Activated CD8-positive, alpha-beta T cell treated with anti-CD3 and anti-CD28 coated beads for 36 hours (primary cell): ENCODE measurements at places on chromosomes 5 and 9.

- DNase-seq: no peak
Observed at GRCh38 chr5:154771383-154771901, 16.3 kb downstream of the LARP1 start.

DNA sequence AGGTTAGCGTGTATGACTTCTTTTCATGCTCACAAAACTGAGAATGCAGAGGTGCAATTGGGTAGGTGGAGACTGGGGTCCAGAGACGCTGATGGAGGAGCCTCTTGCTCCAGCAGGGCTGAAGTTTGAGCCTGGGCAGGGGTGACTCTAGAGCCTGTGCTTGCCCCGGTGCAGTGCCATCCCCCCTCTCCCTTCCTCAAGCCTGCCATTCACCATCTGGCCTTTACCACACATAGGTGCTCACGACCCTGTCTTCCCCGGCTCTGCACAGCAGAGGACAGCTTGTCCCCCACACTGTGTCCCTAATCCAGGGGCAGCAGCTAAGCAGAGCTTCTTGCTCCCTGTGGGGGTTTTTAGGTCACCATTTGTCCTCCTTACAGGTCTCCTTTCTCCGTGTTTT lies 86.5 kb downstream of the DAP start:
- no peak for DNase-seq

- no peak for DNase-seq
Observed at GRCh38 chr5:54361691-54362411, 51.5 kb upstream of the ARL15 start.

DNA sequence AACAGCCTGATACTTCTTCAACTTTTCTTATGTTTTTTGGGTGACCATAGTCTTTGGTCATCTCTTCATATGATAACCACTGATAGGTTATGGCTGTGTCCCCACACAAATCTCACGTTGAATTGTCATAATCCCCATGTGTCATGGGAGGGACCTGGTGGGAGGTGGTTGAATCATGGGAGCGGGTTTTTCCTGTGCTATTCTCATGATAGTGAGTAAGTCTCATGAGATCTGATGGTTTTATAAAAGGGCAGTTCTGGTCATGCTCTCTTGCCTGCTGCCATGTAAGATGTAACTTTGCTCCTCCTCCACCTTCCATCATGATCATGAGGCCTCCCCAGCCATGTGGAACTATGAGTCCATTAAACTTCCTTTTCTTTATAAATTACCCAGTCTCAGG lies 8.7 kb downstream of the RHOBTB3 start:
- no peak for DNase-seq

DNA sequence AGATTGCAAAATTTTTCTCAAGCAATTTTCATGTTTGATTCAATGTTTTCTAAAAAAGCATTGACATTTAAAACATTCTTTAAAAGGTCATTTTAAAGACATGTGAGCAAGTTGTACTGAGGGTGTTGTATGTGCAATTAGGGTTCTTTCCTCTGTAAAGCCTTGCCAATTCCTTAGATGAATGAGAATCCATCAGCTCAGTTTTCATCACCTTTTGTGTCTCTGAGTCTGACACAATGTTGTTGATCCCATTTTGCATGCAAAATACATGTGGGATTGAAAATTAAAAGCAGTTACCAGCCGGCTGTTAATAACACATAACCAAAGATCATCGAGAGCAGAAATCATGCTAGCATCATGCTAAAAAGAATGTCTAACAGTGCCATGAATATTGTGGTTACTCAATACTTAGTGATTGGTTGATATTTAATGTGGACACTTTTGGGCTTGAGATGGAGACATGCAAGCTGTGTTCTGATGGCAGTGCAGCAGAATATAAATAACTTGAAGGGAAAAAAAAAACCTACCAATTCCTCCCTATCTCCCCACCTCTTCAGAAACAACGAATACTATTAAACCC lies 57.7 kb downstream of the FGF10 start:
- no peak for DNase-seq

DNA sequence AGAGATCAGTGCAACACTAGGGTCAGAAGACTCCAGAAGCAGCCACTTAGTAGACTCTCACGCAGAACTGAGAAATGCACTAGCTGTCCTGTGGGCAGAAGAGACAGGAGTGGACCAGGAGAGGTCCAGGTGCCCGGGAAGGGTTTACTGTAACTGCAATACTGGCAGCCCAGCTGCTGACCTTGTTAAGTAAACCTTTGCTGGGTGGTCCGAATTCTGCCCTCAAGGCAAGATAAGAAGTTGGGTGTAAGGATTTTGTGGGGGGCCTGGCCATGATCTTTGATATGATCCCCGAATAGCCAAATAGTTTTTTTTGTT lies 91.3 kb downstream of the PDE6A start:
- no peak for DNase-seq

DNA sequence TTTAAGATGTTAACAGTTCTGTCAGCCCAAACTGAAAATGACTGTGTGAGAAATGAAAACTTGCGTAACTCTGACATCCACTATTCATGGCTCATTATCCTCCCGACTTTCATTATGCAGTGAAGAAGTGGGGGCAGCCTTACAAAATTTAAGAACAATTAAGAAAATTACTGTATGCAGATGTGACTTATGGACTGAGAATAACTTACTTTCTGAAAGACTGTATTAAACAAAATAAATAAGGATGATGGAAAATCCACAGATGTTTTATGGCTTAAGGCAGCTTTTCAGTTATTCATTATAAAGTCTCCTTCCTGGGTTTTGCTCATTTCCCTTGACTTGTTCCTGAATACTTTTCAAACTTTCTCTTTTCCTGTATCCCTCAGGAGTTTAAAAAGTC lies 55.2 kb downstream of the GRIN3A start:
- DNase-seq: no peak

DNA sequence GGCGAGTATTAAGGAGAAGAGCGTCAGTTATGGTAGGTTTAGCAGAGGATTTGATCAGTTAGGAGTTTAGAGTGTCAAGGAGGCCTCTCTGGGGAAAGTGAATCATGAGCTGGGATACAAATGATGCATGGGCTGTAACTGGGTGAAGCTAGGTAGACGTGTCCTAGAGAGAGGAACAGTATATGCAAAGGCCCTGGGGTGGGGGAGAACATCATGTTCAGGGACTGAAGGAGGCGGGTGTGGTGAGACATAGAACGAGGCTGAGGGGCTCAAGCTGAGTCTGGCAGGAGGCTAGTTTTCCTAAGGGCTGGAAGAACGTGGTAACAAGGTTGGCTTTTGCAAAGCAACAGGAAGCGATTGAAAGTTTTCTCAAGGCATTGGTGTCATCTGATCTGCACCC lies 10.5 kb downstream of the TMEM268 start:
- DNase-seq: no peak

DNA sequence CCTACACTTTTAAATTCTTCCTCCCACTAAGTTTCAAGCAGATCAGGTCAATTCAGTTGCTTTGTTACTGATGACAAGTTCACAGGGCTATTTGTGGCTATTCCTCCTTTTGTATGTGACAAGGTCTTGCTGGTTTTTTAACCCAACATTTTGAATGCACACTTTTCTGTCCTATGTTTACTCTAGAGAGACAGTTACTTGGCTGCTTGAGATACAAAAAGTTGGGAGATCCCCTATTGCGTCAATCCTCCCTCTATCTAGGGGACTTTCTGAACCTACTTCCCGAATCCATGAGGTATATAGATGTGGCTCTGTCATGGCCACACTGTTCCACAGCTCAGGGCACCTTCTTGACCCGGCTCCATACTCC lies 386.7 kb downstream of the NTRK2 start:
- DNase-seq: no peak

DNA sequence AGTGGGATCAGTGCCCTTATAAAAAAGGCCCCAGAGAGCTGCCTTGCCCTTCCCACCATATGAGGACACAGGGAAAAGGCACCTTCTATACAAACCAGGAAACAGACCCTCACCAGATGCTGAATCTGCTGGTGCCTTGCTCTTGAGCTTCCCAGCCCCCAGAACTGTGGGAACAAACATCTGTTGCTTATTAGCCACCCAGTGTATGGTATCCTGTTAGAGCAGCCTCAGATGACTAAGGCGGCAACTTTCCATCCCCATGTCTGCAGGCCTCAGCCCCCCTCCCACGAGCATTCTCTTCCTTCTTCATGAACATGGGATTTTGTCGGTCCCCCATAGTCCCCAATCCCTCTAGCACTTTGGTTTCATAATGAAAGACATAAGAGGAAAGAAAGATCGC lies 202.5 kb upstream of the GAS1 start:
- DNase-seq: no peak

GRCh38 chr5:143354025-143354424 lies 49.5 kb downstream of the NR3C1 start:
- DNase-seq: no peak

DNA sequence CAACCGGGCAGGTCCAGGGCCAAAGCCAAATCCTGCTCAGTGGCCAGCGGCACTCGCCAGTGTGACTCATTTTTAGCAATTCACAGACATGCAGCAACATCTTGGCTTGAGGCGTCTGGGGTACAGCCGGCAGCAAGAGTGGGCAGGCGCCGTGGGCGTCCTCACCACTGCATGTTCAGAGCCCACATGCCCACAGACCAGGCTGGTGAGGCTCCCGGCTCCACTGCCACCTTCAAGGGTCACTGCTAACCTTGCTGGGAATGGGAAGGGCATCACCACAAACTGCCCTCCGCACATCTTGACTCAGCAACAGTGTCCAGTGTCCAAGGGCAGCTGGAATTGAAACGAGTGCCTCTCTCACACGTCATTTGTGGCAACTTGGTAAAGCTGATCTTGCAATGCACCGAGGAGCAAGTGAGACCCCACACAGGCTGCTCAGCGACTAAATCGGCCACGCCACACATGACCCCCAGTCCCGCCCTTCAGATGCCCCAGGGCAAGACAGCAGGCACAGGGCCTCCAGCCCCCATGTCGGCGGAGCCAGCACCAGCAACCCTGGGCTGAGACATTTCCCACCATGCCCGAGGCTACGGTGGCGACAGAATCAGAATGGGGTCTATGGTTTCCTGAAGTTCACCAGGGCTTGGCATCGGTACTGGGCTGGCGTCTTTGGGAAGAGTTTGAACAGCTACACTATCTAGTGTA lies 140.3 kb downstream of the ROR2 start:
- DNase-seq: no peak

DNA sequence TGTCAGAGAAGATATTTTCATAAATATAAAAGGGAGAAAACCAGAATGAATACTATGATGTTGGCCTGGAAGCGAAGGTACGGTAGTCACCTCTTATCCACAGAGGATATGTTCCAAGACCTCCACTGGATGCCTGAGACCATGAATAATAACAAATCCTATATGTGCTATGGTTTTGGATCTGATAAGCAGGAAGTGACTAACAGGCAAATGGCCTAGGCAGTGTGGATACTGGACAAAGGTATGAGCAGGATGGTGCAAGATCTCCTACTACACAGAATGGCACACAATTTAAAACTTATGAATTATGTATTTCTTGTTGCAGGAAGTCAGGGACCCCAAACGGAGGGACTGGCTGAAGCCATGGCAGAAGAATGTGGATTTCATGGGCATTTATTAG lies 48.2 kb downstream of the ADAMTS12 start:
- no peak for DNase-seq

GRCh38 chr9:110908894-110909293 lies 129.4 kb downstream of the LPAR1 start:
- no peak for DNase-seq

DNA sequence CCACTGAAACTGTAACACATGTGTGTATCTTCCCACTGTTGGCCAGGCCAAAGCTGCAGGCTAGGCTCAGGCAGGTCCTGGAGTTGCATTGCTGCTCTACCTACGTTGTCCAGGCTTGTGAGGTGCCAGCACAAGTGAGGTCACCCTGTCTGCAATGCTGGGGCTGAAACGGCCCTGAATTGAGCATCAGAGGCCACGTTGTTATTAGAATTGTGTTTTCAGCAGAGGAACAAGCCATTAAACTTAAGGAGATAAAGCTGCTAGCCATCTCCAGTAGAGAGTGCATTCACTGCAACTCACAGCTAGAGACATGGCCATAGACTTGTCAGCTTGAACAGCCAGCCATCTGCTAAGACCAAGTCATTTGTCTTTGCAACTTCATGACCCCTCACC lies 191.8 kb downstream of the SEMA6A start:
- no peak for DNase-seq

GRCh38 chr9:114678795-114679194 lies 3.2 kb downstream of the TEX48 start:
- no peak for DNase-seq

DNA sequence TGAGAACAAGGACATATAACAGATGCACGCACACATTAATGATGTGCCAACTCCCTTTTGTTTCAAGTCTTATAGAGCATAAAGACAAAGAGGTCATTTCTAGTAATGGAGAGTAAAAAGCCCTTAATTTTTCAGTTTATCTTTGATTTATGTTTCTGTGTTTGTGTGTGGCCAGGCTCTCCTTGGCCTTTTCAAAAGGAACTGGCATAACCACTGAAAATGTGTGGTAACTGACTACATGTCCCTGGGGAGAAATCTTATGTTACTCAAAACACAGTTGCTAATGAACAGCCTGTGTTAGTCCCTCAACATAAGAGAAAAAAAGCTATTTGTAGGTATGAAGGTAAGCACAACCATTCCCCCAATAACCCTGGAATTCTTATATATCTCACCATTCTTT lies 47.6 kb upstream of the SHOC1 start:
- no peak for DNase-seq

- no peak for DNase-seq
Observed at GRCh38 chr9:12441506-12441905, 251.7 kb upstream of the TYRP1 start.
